ENCODE measurements at places on chromosomes 16 and 17.

DNA sequence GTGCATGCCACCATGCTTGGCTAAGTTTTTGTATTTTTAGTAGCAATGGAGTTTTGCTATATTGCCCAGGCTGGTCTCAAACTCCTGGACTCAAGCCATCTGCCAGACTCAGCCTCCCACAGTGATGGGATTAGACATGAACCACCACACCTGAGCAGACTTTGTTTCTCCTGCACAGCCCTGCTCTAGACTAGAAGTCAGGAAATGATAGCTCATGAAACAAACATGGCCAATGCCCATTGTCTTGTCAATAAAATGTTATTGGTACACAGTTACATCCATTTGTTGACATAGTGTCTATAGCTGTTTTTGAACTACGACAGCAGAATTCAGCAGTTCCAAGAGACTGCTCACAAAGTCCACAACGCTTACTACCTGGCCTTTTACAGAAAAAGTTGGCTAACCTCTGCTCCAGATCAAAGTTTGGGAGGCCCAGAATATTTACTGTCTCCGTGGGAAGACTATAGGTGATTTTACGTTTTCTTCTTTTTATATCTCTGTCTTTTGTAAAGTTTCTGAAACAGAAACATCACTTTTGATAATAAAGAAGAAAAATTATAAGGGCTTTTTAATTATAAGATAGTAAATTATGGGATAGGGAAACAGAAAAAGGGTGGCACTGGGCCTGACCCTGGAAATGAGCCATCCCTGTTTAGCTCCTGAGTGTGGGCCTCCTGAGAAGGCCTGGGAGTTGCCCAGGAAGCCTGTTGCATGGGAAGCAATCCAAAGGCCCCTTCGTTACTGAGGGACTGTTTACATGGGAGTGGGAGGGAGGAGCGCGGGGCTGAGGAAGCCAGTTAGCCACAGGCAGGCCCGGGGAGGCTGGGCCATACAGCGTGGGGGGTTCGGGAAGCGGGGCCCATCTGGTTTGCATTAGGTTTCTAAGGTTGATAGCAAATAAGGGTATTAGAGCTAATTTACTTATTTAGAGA lies 201.5 kb downstream of the IRF8 start:
- no peak for DNase-seq

- peak; percentile 25 for DNase-seq
These were observed 780 bp upstream of the DCAKD start for GRCh38 chr17:45052052-45052772.

DNA sequence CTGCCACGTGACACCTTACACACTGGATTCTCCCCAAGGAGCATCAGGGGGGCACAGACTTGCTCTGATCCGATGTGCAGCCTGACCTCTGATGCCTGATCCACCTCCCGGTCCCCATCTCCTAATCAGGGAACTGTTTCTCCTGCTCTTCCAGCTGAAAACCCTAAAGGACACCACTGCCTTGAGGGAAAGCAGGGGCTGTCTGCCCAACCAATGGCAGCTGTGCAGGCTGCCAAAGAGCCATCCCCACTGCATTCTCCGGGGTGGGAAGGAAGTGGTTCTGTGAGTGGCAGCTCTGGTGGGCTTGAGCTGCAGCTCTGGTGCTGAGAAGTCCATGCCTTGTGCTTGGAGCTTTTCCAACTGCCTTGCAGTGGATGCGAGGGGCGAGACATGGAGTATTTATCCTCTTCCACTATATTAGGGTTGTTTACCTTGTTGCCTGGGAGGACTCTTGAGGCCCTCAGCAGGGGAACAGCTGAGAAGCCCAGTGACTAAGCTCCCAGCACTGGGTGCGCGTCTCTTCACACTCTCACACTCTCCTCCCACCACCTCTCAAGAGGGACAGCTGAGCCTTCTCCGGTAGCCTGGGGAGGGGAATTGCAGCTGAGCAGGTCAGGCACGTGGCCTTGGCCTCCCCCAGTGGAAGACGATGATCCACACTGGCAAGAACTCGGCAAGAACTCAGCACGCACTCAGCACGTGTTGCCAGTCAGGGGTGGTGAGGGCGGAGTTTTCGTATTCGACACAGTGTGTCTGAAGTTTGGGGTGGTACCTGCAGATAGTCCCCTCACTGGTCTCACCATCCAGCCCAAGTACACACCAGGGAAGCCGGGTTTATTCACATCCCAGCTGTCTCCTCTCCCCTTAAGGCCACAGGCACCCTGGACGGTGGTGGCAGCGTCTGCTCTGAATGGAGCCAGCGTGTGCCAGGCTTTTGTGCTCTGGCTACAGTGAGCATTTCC lies 21.1 kb upstream of the SPATA32 start:
- DNase-seq, result peak; percentile 49

GRCh38 chr16:88375996-88376834 lies 6.5 kb upstream of the ZNF469 start:
- DNase-seq, result no peak

- no peak for DNase-seq
These were observed 58.8 kb upstream of the MAF start for GRCh38 chr16:79659344-79659743.

- peak; percentile 85 for DNase-seq
These were observed at the start of gene NUTF2 for GRCh38 chr16:67846320-67847063. Gene NUTF2 (plus strand): TSS chr16:67846933. CDS start chr16:67865131, 18,198 bp downstream.

- no peak for DNase-seq
These were observed 15.9 kb downstream of the PEMT start for GRCh38 chr17:17575360-17576251.

- no peak for DNase-seq
These were observed 25.8 kb downstream of the ZNRF1 start for GRCh38 chr16:75024594-75024993.

DNA sequence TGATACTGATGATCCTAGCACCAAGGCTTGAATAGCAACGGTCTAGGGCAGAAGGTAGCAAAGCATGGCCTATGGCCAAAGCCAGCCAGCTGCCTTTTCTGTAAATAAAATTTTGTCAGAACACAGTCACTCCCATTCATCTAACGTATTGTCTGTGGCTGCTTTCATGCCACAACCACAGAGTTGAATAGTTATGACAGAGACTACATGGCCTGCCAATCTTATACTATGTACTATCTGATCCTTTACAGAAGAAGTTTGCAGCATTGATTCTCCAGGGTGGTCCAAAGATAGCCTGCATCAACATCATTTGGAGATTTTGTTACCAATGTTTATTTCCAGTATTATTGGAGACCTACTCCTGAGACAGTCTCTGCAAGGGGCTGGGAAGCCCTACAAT lies 19.9 kb upstream of the MMD start:
- DNase-seq, result no peak

All from NCI-H187 (cell line).